ENCODE measurements at places on chromosomes 11 and 22.
A peak's percentile ranks its signal among the peaks of the same experiment; 100 is the strongest.

GRCh38 chr11:69416143-69416515, 65.3 kb upstream of the LINC01488 start:
- no peak for DNase-seq

GRCh38 chr22:44711241-44711560, 9.2 kb downstream of the PRR5 start:
- DNase-seq: no peak

GRCh38 chr11:100790073-100790472, 103.0 kb downstream of the ARHGAP42 start:
- DNase-seq: no peak

GRCh38 chr11:133052537-133052936, 479.8 kb downstream of the OPCML start:
- no peak for DNase-seq

- DNase-seq: no peak
These were observed 67.7 kb downstream of the SNX19 start for GRCh38 chr11:130848361-130849214.

DNA sequence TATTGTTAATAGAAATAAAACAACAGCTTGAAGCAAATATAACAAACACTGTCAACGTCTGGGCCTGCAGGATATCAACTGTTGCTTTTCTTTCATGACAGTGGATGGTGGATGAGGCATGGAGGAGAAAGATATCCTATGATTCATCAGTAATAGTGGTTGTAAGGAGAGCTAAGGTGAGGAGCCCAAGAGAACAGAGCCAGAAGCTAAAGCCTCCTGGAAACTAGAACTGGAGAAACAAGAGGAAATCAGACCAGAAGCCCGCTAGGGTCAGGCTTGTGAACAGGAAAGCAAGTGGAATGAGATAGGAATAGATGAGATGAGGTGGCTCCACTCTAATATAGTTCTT, 37.7 kb upstream of the MMP12 start:
- no peak for DNase-seq

DNA sequence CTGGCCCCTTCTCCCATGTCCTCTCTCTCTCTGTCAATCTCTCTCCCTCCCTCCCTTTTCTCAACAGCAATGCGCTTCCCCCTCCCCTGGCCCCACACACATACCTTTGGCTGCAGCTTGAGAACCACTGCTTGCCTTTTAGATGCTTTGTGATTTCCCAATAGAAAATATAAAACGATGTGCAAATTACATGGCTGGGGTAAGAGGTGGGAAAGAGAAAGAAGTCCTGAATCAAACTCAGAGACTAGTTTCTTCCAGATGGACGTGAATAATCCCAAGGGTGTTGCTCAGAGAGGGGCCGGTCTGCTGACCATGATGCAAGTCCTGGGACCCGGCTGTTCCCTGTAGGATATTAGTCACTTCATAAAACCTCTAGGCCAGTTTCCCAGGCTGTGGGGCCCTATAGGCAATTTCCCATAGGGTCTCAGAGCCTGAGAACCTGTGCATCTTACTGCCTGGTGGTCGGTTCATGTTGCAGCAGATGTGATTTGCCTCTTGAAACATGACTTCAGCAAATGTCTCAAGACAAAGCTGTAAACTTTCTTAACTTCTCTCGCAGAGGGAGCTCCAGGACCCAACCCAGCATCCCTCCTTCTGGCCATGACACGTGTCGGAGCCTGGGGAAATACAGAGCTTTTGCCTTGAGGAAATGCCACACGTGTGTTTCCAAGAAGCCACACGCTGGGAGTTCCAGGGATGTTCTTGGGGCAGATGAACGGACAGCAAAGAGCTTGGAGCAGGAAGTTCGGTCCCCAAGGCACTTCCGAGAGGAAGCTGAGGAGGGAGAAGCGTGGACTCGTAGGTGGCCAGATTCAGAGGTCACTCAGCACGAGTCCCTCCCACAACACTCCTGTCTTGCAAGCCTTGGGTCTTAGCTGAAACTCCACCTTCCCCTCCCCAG, 34.5 kb upstream of the ETS1 start:
- DNase-seq: no peak

- no peak for DNase-seq
These were observed 63.8 kb downstream of the ST14 start for GRCh38 chr11:130223291-130223971.

DNA sequence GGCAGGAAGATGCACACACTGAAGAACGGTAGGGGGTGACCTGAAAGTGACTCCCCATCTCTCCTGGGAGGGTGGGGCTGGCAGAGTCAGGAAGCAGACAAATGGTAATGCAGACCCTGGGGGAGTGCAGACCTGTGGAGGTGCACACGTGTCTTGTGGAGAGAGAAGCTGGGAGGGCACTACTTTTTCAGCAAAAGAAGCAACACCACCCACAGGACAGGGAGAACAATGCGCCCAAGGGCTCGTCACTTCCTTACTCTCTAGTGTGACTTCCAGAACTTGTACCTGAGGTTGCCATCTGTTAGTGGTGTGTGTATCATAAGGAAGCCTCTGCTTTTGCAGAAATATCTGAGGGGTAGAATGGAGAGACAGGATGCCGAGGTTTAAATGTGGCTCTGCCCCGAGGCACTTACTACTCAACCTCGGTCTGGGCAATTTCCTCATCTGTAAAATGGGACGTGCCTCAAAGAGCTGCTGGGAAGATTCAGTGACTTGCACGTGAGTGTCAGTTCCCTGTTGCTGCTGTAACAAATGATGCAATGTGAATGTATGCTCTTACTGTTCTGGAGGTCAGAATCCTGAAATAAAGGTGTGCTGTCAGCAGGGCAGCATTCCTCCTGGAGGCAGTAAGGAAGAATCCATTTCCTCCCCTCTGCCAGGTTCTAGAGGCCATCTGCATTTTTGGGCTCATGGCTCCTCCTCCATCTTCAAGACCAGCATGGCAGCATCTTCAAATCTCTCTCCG, 323.4 kb downstream of the SHANK2 start:
- DNase-seq: no peak

GRCh38 chr11:126341760-126342161, 13.7 kb upstream of the ST3GAL4 start:
- peak; percentile 80 for DNase-seq

DNA sequence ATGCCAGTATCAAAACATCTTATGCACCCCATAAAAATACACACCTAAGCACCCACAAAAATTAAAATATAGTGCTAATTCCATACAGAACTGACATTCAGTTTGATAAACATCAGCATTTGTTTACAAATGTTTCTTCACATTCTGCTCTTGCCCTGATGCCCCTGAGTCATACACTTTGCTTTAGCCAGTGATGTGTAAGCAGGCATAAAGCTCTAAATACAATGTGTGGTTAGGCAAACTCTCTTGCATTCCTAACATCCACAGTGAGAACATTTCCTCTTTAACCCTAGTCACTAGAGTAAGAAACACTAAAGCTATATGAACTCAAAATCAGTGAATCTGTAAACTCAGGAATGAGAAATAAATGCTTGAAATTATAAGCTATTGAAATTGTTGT, 1060.7 kb downstream of the FAM181B start:
- DNase-seq: no peak

GRCh38 chr22:30250661-30251267, 4.2 kb upstream of the LIF start:
- no peak for DNase-seq

DNA sequence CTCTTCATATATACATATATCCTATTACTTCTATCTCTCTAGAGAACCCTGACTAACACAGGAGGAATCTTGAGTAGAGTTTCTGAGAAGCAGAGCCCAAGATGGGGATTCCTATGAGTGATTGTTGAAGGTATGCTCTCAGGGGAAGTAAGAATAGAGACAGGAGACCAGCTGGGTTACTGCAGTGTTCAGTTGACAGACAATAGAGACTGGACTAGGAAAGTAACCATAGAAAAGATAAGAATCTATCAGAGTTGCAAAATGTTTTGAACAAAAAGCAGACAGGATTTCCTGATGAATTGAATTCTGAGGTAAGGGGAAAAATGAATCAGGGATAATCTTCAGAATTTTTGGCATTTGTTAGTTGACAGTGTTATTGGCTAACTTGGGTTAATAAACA, 54.4 kb downstream of the SLC17A6 start:
- DNase-seq: no peak

DNA sequence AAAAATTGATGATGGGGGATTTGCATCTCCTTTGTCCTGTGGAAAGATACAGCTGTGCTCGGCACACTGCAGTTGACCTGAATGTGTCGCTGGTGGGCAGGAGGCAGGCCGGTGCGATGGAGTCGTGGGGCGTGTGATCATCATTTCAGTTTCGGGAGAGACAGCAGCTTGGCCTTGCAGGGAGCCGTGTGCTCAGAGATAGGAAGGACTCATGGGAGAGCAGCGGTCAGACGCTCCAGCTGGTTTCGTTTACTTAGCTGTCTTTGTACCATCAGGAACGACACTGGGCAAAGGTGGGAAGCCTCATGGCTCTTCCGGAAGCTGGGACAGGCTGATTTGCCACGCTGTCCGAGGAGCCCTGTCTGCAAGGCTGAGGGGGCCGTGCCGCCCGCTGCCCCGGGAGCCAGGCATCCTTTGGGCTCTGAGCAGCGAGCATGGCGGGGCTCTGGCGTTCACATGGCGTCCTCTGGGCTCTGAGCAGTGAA, 32.7 kb downstream of the GRAMD4 start:
- DNase-seq: no peak

DNA sequence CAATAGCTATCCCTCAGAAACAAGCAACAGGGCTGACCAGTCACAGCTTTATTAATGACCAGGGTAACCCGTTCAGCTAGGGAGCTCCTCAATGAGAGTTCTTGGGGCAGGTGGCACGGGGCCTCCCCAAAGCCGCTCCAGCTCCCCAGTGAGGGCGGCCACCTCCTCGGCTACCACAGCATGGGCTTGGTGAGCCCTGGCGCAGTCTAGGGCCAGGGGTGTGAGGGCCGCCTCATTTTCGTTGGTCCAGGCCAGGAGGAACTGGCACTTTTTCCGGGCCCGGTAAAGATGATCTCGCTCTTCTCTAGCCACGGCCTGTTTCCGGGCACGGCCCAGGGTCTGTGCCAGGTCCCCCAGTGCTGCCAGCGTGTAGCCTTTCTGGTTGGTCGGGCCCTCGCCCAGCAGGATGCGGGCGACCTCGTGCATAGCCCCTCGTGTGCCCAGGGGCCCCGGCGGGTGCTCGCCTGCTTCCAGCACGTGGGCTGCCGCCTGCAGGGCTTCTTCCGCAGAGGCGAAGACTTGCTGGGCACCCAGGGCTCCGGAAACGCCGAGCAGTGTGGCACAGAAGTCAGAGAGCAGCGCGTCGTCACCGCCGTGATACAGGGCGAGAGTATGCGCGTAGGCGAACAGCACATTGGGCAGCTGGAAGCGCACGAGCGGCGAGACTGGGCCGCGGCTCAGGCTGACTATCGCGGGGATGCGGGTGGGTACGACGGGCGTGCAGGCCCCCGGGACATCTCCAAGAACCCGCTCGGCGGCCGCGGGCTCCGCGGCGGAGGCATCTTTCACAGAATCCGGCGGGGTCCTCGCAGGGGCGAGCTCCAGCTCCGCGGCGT, 913 bp downstream of the ZNHIT2 start:
- DNase-seq: no peak

GRCh38 chr11:34044664-34045485, 6.7 kb upstream of the CAPRIN1 start:
- peak; percentile 57 for DNase-seq

DNA sequence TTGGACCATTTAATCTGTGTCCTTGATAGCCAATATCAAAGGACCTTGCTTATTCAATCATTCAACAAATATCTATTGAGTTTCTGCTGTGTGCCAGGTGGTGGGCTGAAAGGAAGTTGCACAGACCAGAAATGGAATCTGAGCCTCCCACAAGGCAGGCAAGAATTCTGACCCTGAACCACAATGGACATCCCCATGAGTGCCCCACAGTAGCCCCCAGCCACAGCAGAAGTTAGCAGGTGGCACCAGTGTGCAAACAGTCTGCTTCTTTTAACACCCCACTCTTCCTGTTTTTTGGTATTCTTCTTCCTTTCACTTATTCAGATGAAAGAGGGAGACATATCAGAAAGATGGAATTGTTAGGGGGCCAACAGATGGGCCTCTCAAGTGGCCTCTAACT, 12.2 kb upstream of the SERPING1 start:
- DNase-seq: no peak

- DNase-seq: no peak
These were observed 11.1 kb downstream of the MMP20 start for GRCh38 chr11:102614031-102614430.

DNA sequence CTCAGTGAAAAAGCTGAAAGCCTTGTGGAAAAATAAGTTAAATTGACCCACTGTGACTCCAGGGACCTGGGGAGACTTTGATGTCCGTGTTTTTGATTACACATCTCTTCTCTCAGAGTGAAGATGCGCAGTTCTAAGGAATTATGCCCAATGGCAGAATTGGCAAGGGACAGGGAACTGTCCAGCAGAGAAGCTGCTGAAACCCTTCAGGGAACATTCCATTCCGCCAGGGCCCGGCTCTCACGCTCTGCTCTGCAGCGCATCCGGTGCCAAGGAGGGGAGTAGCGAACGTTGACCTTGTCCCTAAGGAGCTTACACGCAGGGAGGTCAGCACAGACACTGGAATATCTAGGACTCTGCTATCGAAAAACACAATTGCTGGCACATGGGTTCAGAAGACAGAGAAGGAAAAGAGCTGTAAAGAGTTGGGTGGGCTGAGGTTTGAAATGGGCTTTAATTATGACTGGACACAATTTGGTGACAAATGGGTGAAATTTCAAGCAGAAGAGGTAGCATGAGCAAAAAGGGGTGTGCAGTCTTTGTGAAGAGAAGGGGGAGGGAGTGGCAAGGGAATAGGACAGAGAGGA, 64.5 kb upstream of the B3GAT1 start:
- no peak for DNase-seq

GRCh38 chr11:50080256-50080655, 47.6 kb downstream of the OR4C45 start:
- no peak for DNase-seq

DNA sequence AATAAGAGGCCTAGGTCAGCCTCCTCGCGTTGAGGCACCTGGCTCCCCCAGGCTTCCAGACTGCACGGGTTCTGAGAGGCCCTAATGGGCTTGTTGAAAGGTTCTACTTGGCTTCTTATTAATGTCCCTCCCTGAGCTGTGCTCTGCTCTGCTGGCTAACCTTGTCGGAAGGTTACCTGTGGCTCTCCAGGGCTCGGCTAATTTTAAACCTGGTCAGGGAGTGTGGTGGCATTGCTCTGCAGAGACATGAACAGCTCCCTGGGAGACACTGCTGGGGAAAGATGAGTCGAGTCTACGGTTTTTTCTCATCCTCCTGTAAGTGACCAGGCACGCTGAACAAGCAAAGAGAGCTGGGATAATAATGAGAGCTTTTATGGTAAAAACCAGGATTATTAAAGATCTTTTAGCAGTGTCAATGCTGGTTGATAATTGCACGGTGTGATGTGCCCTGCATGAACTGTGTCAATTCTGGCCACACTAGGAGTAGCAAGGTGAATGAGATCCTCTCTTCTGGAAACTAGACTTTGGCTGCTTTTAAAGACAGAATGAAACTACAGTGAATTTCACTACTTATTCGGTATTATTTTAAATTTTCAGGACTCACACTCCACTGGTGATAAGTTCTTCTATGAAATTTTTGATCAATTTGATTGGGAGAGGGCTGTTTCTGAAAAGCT, 70.7 kb downstream of the TEAD1 start:
- DNase-seq: no peak
